Activated B cell treated with CpG ODN at 0.5 μM for 24 hours (primary cell): ENCODE measurements at places on chromosomes 4 and X. TPM values are rescaled to one million over a fixed set of nuclear protein-coding genes. Genes with fewer than 3 reads are reported as not detected.

Gene FAAH2
- 2.8 and 3.1 TPM in 2 replicates for total RNA-seq

Gene LDOC1
- total RNA-seq, result 4.2 and 5.5 TPM in 2 replicates

Gene PNMA5
- total RNA-seq, result 0.27 TPM in 1 of 2 replicates, not detected in the other

Gene VAMP7
- 23.3 and 25.7 TPM in 2 replicates for total RNA-seq

Gene ZAR1
- not detected in 2 replicates for total RNA-seq

Gene SLC25A43
- 11.0 and 11.9 TPM in 2 replicates for total RNA-seq

Gene MORC4
- total RNA-seq, result 3.7 and 4.1 TPM in 2 replicates

Gene PSAPL1
- not detected in 2 replicates for total RNA-seq

Gene SLC38A5
- 23.5 and 28.9 TPM in 2 replicates for total RNA-seq

Gene DSPP
- total RNA-seq, result not detected in 2 replicates

Gene HMGN5
- 1.0 and 1.2 TPM in 2 replicates for total RNA-seq

GRCh38 chr4:112007391-112007790 is 137.9 kb upstream of the FAM241A start:
- DNase-seq, result no peak

- DNase-seq, result no peak
These were observed 148.2 kb downstream of the COMMD8 start for GRCh38 chr4:47315346-47315745.

- DNase-seq, result no peak
These were observed 449.6 kb downstream of the GLUD2 start for GRCh38 chrX:121496966-121497365.

DNA sequence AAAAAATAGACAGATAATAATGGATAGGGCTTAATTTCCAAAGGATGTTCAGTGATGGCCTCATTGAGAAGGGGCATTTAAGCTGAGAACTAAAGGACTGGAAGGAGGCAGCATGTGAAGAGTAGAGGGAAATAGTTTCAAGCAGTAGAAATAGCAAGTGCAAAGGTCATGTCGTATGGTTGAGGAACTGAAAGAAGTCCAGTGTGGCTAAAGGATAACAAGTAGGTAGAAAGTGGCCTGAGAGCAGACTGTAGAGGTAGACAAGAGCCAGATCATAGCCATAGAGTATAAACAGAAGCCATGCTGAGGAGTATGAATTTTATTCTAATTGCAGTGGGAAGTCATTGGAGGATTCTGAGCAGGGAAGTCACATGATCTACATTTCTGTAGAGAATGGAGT is 72.3 kb downstream of the GRIA3 start:
- DNase-seq, result no peak

- DNase-seq, result no peak
These were observed 654 bp upstream of the DDIT4L start for GRCh38 chr4:100190643-100191600.

DNA sequence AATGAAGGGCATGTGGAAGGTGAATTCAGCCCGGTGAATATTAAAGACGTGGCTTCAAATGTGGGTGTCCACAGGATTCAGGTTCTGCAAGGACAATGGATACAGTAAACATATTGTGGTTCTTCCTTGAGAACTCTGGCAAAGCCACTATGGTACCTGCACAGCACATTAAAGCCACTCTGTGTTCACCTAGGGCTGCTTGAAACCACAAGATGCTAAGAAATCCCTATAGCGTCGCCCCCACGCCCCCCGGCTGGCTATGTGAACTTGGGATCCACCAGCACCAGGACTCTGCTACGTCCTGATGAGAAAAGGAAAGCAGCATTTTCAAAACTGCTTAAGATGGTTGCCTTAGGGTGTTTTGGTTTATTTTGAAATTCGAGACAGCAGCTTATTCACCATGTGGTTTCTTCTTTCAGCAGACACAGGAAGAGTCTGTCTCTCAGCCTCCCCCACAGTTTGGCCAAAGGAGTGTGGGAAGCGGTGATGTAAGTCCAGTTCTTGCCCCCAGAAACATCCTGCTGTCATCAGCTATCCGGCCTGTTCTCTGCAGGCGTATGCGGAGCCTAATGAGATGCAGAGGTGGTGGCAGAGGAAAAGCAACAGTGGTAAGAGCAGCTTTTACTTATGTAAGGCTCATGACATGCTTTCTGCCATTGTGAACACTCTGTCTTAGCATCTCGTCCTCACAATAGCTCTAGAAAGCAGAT is 111.5 kb downstream of the AFAP1 start:
- DNase-seq, result no peak

- DNase-seq, result no peak
These were observed 1375.3 kb downstream of the PCDH18 start for GRCh38 chr4:136156947-136157346.

GRCh38 chr4:165293927-165294649 is 33.4 kb upstream of the MSMO1 start:
- no peak for DNase-seq

- DNase-seq, result no peak
These were observed 586.9 kb downstream of the PCDH7 start for GRCh38 chr4:31307029-31307428.

- no peak for DNase-seq
These were observed 7.1 kb downstream of the CA5B start for GRCh38 chrX:15745179-15745578.

GRCh38 chr4:129994715-129995114 is 898.8 kb downstream of the C4orf33 start:
- no peak for DNase-seq

GRCh38 chrX:70479922-70480659 is 35.5 kb downstream of the DLG3 start:
- no peak for DNase-seq

DNA sequence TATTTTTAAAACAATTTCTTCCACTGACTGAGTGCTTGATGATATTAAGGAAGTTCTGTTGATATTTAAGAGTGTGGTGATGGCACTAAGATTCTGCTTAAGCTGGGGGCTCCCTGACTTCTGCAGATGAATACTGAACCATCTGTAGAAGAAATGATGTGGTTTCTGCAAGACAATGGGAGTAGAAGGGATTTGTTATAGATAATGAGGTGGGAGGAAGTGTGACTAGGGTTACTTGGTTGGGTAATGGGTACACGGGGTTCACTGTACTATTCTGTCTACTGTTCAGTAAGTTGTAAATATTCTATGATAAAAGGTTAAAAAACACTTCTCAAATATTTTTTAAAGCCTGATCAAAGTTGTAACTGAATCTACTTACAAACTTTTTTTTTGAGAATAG is 60.9 kb upstream of the TXK start:
- DNase-seq, result no peak

- no peak for DNase-seq
These were observed 69.3 kb upstream of the FAM241A start for GRCh38 chr4:112075906-112076305.

DNA sequence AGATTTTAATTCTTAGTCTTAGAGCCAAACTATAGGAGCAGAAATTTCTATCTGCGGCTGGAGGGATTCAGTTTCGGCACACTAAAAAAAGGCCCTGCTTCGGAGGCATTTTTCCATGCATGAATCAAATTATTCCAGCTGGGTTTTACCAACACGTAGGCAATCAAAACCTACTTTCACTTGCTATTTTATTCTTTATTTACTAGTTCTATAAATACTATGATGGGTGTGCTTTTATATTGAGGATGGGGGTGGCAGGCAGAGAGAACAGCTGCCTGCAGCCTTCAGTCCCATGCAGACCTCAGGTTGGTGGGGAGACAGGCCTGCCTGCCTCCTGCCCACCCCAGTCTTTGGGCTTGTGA is 609.8 kb downstream of the BCOR start:
- no peak for DNase-seq

DNA sequence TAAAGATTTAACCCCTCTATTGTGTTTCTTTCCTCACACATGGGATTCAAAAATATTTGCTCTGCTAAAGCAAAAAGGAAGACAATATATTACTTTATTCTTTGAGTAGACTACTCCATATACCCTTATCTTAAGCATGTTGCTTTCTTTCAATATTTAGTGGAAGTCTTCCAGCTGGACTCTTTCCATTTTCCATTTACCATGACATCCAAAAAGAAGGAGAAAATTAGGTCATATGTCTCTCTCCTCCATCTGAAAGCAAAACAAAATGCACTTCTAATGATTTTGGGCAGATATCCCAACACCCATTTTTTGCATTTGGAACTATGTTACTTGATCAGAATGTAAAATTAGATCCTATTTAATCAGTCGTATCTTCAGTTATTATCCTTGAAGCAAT is 1336.5 kb downstream of the PCDH19 start:
- no peak for DNase-seq

- no peak for DNase-seq
These were observed 345.7 kb downstream of the ARHGAP10 start for GRCh38 chr4:148077581-148077980.
